Hematopoietic multipotent progenitor cell treated with erythropoietin and hydrocortisone succinate and interleukin-3 and kit ligand, for 15 days (in vitro differentiated cells): ENCODE measurements at places on chromosomes 12 and 14.

GRCh38 chr12:27513155-27513824, 10.7 kb upstream of the PPFIBP1 start:
- no peak for DNase-seq

- no peak for DNase-seq
Measured at GRCh38 chr14:37623426-37623951, 28.1 kb downstream of the TTC6 start.

GRCh38 chr14:35044939-35045797, 904 bp upstream of the FAM177A1 start:
- no peak for DNase-seq

DNA sequence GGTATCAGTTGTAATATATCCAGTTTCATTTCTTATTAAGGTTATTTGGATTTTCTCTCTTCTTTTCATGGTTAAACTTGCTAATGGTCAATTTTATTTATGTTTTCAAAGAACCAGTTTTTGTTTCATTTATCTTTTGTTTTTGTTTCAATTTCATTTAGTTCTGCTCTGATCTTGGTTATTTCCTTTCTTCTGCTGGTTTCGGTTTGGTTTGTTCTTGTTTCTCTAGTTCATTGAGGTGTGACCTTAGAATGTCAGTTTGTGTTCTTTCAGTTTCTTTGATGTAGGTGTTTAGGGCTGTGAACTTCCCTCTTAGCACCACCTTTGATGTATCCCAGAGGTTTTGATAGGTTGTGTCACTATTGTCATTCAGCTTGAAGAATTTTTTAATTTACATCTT, 145.6 kb upstream of the SLCO1B1 start:
- DNase-seq: no peak

DNA sequence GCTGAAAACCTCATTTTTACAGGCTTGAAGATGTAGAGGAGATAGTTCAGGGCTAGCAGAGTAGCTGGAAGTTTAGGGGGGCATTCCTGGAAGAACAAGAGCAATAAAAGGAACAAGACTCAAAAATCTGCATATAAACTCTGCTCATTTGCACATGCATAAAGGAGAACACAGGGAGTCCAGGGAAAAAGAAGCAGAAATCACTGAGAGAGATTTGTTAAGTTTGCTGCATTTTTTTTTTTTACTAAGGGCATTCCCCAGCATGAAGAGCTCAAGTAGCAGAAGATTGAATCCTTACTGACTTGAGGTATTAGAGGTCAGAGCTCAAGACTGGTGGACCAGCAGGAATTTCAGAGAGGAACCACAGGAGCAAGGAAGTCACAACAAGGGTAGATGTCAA, 28.2 kb upstream of the BCL11B start:
- no peak for DNase-seq

GRCh38 chr12:101039848-101040531, 170.0 kb downstream of the SLC5A8 start:
- no peak for DNase-seq

- no peak for DNase-seq
Measured at GRCh38 chr14:105150368-105151083, 18.1 kb downstream of the JAG2 start.

DNA sequence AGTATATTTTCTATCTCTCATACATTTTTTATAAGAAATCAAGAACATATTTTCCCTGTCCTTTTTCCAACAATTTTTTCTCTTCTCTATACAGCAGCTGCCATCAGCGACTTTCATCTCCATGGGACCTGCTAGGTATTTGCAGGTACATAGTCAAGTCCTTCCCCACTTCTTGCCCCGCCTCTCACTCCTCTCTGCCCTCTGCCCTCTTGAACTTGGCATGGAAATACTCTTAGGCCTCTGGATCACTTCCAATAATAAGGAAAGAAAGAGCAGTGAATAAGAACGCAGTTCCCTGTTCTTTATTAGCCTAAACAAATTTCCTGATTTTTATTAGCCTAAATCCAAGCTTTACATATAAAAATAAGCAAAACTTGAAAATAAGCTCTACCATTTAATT, 353.1 kb downstream of the SEC23A start:
- DNase-seq: no peak

DNA sequence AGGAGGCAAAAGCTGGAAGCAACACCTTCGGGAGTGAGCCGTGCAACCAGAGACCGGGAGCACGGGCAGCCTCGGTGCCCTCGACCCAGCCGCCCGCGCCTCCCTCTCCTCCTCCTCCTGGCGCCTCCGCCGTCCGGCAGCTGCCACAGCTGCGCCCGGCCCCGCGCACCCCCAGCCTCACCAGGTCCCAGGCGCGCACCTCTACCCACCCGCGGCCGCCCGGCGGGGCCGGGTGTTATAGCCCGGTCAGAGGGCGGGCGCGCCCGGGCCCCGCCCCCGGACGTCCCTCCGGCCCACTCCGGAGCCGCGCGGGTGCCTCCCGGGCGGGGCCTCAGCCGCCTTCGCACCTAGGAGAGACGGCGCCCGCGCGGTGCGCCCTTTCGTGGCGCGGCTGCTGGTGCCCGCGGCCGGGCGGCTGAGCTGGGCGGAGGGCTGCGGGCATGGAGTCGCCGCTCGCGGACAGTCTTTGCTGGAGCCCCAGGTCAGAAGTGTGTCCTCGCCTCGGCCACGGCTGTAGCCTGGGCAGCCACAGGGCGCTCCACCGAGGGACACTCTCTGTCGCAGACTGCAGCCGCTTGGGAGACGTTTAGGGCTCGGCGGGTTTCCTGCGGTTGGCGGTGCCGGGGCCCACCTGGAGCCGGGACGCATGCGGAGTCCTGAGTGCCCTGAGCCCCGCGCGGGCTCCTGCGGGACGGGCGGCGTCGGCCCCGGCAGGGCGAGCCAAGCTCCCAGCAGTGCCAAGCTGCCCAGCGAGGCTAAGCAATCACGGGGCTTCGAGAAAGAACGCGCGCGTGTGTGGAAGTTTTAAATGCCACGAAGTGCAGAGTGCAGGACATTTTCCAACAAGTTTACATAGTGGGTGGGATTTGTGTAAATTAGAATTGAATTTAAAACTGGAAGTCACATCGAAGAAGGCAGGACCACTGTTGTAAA, at the start of gene CPM:
Gene CPM (minus strand): TSS at position 211 of the 933 bp plus-strand sequence. CDS start 334 bp downstream, outside the sequence.
- DNase-seq: no peak

DNA sequence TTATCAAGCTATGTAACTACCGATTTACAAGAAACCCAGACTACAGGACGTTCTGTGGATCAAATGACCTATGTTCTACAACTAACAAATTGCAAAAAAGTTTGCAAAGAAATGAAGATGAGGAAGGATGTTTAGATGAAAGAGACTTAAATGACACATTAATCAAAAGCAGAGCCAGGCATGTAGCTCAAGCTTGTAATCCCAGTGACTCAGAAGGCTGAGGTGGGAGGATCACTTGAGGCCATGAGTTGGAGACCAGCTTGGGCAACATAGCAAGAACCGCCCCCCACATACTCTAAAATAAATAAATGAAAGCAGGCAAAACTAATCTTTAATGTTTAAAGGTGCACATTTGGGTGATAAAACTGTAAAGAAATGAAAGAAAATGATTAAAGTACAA, 331.9 kb downstream of the BTG1 start:
- DNase-seq: no peak

DNA sequence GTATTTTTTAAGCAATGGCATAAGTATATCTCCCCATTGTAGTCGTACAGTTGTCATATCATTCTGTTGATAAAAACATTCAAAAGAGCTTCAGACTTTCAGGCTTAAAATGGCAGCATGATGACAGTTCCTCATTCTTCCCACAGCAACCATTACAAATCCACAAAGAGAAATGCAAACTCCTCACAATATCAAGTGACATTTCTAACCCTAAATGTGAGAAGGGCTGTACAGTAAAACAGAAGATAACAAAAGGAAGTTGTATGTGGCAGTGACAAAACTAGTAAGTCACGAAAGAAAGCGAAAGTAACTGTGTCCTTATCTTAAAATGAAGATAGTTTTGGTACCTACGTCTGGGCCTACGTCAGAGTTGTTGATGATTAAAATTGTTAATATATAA, 46.7 kb downstream of the GXYLT1 start:
- DNase-seq: peak; percentile 69

- no peak for DNase-seq
Measured at GRCh38 chr14:25134184-25134583, 84.2 kb upstream of the STXBP6 start.

GRCh38 chr14:20789230-20789813, 8.3 kb downstream of the RNASE6 start:
- no peak for DNase-seq

DNA sequence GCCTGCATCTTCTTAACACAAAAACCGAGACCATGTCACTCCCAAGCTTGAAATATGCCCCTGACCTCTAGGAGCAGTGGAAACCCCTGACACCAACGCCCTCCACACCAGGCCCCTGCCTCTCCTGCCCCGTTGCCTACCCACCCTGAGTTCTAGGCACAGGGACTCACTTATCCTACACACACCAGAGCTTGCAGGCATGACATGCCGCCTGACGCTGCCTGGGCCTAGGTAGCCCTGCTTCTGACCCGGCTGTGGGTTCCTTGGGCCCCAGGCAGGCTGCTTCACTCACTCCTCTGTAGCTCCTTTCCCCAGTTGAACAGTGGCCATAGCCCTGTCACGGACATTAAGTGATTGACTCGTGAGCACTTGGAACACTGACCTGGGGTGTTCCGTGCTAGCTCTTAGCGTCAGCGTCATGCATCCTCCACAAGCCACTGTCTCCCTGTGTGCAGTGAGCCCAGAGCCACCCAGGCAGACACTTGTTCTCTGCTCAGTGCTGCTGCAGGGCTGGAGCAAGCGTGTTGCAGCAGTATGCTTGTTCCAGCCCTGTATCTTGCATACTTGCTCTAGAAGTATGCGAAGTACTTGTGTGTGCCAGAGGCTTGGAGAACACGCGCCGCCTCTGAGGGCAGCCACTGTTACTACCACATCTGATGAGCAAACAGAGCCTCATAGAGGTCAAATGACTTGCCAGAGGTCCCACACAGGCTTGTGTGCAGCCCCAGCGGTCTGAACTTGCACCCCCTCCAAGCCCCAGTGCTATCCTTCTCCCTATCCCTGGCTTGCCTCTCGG, 15.6 kb downstream of the OTUB2 start:
- no peak for DNase-seq
